ENCODE measurements at places on chromosomes 2 and 18.

DNA sequence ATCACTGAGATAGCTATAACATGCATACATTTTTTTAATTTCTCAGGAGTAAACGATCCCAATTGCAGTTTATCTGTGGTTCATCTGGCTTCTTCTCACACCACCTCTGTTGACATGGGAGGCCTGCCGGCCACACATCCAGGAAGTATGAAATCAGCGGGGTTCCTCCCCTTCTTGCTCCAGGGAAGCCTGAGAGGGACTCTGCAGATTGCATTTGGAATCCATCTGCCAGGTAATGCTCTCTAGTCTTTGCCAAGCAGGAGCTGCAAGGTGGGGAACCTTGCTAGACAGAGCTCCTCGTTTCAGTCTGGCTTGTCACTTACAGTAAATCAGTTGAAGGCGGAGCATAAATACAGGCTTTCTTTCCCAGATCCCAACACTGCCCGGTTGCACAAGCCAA, 49.9 kb downstream of the SOX11 start:
- no peak for DNase-seq

DNA sequence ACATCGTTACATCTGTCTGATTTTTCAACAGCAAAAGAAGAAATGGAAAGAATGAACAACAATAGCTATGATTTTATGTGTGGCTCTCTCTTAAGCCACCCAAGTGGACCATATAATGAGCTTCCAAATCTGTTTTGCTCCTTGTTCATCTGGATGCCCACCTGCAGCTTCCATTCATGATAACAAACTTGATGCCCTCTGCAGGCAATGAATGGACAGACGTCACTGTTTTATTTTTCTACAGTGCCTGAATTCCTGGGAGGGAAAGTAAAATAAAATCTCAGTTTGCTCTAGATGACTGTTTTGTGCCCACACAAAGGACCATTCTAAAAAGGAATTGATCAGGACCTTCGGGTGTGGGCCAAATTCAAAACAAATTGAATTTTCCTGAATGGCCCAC, 5.0 kb downstream of the MREG start:
- no peak for DNase-seq

DNA sequence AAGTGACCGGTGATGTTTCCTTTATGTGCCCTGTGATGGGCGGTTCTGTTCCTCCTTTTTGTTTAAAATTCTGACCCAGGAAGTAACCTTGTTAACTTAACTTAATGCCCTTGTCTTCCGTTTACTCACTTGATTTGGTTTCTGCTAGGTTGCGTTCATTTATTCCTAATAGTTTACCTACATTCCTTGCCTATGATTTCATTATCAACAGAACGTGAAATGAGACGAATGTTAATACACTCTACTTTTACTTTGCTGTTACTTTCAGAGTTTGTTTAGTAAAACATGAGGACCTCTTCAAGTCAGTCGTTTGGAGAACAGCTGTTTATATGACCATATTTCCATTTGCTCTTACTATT, 638 bp downstream of the CEP192 start:
- DNase-seq: no peak

GRCh38 chr2:67399831-67400489, 2.8 kb downstream of the ETAA1 start:
- DNase-seq: no peak

DNA sequence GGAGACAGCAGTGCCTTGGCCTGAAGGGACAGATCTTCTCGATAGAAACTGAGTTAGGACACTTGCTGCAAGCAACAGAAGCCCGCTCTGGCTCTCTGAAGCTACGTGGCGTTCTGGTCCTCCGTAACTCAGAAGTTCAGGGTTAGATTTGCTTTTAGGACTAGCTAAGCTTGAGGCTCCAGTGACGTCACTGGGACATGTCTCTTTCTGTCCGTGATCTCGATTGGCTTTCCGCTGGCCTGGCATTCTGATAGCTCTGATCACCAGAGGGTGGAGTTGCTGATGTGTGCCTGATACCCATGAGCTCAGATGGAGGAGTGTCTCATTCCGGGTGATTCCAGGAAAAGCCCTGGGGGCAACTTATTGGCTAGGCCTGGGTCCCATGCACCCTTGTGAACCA, 75.0 kb downstream of the GLI2 start:
- no peak for DNase-seq

DNA sequence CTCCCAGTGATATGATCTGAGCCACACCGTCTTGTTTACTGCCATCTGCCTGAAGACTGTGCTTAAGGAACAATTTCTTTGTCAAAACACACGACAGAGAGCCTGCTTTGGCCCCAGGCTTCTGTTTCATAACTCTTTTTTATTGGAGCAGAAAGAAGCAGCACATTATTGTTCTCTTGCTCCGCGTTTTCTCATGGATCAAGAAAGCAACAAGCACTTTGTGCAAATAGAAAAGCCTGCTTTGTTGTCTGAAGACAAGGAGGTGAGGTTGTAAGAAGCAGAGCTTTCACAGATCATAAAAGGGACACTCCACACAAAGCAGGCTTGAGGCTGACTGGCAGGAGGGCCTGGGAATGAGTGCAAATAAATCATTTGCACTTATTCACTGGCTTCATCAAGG, 118.3 kb upstream of the FAM136A start:
- no peak for DNase-seq

DNA sequence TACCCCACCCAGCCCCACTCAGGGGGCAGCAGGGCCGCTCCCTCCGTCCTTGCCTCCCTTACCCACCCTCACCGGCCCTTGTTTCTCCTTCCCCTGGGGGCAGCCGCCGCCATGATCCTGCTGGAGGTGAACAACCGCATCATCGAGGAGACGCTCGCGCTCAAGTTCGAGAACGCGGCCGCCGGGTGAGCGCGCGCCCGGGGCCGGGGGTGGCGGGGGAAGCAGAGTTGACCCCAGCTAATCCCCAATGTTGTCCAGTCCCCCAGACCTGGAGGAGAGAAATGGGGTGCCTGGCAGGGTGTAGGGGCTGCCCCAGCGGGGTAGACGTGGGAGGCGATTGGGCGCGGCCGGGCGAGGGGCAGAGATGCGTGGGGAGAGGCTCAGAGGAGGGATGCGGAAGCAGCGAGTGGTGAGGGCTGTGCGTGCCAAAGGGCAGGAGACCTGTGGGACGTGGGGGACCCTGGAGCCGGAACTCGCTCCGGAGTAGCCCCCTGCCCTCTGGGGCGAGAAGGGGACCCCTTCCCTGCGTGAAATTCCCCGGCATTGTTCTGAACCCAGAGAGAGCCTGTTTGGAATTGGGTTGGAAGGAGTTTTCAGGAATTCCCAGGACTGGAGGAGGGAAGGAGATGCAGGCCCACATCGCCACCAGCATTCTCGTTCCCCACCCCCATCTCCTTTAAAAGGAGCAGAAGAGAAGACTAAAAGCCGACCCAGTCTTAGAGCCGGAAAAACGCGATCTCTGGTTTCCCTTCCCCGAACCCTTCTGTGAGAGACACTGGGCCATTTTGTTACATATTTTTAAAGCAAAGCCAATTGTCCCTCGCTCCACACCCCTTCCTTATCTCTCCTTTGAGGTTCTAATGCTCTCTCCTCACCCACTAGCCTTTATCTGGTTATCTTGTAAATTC, 625 bp downstream of the ARPC2 start:
- peak; percentile 56 for DNase-seq

DNA sequence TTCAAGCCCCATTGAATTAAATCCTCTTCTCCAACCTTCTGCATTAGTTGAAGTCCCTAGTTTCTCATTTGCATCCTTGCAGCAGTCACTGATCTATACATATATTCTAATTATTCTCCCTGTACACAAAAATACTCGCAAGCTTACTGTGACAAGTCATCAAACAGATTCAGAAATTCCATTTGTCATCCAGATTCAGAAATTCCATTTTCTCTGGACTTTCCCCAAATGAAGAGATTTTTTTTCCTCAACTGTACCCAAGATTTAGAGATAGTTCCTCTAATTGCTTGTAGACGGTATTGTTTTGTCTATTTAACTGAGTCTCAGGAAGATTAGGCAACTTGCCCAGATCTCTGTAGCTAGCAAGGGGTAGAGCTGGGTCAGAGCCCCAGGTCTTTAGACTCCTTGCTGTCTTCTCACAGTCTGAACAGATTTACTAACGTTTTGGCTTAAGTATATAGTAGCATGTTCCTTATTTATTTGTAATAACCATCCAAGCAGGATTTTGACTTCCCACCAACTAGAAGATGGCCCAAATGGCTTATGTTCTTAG, 34.2 kb downstream of the RAB12 start:
- DNase-seq: no peak

GRCh38 chr2:58614219-58614618, 373.1 kb upstream of the FANCL start:
- DNase-seq: no peak

Data from stimulated activated CD8-positive, alpha-beta memory T cell treated with anti-CD3 and anti-CD28 coated beads, Interleukin-12 subunit alpha, Interleukin-12 subunit beta, amount 100 ng/mL, for 1 hour (primary cell).